AG09319 (cell line): ENCODE measurements at places on chromosomes 1 and 21.

GRCh38 chr1:183936791-183937190 is 100.7 kb downstream of the COLGALT2 start:
- no peak for DNase-seq

DNA sequence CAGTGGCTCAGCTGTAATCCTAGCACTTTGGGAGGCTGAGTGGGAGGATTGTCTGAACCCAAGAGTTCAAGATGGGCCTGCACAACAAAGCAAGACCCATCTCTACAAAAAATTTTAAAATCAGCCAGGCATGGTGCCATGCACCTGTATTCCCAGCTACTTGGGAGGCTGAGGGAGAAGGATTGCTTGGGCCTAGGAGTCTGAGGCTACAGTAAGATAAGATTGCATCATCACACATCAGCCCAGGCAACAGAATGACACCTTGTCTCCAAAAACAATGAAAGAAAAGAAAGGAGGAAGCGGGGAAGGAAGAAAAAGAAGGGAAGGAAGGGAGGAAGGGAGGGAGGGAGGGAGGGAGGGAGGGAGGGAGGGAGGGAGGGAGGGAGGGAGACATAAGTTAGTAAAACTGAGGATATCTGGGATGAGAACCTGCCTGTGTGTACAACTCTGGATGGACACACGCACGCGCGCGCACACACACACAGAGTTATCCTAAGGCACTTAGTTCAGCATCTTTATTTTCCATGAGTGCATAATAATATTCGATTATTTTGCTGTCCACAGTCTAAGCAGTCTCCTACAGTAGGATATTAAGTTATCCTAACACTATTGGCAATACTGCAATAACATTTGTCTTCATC is 92.9 kb upstream of the LBR start:
- DNase-seq: no peak

GRCh38 chr1:22208268-22208972 is 65.5 kb upstream of the WNT4 start:
- no peak for DNase-seq

- DNase-seq: no peak
Measured at GRCh38 chr1:163038928-163039706, 30.0 kb upstream of the RGS4 start.

- no peak for DNase-seq
Measured at GRCh38 chr1:14439015-14439414, 159.5 kb upstream of the KAZN start.

GRCh38 chr1:17409391-17409811 is 30.1 kb downstream of the RCC2 start:
- DNase-seq: no peak

- no peak for DNase-seq
Measured at GRCh38 chr1:117815926-117816325, 113.5 kb downstream of the GDAP2 start.

GRCh38 chr21:29334717-29335428 is 36.2 kb downstream of the BACH1 start:
- DNase-seq: no peak

DNA sequence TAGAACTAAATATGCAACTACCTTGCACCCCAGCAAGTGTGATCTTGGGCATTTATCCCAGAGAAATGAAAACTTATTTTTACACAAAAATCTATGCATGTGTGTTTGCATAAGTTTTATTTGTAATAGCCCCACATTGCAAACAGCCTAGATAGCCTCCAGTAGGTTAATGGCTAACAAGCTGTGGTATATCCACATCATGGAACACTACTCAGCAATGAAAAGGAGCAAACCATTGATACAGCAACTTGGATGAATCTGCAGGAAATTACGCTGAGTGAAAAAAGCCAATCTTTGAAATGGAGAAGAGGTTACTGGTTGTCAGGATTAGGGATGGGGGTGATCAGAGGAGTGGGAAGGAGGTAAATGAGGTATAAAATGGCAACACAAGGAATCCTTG is 67.8 kb downstream of the HHAT start:
- DNase-seq: no peak

DNA sequence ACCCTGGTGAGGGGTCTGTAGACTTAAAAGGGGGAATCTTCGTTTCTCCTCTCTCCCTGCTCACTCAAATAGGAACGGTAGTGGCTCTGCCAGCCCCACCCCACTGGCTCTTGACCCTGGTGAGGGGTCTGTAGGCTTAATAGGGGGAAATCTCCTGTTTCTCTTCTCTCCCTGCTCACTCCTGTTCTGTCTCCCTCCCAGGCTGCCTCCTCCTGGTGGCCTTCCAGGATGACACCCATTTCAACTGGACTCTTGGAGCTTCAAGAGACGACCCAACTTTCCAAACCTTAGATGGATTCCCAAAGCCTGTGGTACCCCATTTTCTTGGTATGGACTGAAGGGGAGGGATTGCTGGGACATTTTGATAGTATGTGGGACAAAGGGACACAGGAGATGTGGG is 1.4 kb upstream of the EPHB2 start:
- no peak for DNase-seq
